ENCODE measurements at places on chromosomes 5 and 9.
A peak's percentile ranks its signal among the peaks of the same experiment; 100 is the strongest.

GRCh38 chr5:180647465-180647864 lies 1.9 kb downstream of the FLT4 start:
- DNase-seq: no peak

DNA sequence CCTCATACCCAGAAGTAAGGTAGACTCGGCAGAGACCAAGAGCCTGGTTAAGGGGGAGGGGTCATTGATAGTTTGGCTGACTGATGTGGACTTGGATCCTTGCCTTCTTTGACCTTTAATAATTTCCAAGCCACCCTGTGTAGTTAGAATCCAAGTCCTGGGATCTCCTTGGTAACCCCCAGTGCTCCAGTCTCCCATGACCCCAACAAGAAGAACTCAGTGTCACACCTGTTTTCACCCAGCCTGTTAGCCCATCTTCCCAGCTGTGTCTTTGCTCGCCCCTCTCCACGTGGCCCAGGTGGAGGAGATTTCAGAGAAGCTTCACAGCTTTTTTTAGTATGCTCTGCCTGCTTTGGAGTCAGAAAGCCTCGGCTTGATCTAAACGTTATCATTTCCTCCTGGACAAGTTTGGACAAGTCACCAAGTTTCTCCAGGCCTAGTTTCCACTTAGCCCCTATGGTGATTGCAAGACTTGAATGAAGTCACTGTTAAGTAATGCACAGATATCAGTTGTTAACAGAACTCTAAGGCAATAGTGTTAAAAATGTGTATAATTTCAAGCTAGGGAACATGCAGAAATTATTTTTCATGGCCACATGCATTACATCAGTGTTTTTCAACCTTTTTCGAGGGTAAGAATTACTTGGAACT lies 170.0 kb downstream of the TMEM38B start:
- no peak for DNase-seq

- DNase-seq: no peak
Observed at GRCh38 chr5:34496701-34497469, 159.2 kb upstream of the RAI14 start.

DNA sequence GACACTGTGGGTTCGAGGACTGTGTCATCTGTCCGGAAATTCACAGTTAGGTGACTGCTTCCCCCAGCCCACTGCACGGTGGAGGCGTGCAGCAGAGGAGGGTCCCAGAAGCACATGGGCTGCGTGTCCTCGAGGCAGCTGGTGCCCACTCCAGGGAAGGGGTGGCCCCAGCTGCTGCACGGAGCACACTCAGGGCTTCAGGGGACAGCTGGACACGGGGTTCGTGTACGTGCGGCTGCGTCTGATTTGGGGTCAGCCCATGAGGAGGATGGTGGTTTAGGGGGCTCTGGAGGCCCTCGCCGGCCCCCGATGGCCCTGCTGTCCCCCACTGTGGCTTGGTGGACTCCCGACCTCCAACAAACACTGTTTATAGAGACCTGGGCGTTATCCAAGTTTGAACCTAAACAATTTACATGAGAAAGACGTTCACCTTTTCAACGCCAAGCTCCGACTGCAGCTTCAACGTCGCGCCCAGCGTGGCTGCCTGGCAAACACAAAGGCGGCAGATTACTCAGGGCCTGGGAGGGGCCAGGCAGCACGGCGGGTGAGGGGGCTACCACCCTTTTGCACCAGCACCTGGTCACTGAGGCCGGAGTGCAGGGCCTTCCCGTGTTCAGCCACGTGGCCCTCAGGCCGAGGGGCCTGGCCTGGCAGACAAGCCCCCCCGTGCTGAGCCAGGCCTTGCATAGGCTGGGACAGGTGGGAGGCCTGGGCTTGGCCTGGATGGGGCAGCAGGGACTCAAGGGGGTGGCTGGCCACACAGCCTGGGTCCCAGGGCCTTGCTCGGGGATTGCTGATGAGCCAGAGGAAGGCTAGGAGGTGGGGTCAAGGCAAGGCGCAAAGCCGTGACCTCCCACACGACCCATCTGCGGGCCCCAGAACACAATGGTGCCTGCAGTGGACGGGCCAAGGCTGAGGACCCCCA lies 55.2 kb downstream of the EXD3 start:
- no peak for DNase-seq

DNA sequence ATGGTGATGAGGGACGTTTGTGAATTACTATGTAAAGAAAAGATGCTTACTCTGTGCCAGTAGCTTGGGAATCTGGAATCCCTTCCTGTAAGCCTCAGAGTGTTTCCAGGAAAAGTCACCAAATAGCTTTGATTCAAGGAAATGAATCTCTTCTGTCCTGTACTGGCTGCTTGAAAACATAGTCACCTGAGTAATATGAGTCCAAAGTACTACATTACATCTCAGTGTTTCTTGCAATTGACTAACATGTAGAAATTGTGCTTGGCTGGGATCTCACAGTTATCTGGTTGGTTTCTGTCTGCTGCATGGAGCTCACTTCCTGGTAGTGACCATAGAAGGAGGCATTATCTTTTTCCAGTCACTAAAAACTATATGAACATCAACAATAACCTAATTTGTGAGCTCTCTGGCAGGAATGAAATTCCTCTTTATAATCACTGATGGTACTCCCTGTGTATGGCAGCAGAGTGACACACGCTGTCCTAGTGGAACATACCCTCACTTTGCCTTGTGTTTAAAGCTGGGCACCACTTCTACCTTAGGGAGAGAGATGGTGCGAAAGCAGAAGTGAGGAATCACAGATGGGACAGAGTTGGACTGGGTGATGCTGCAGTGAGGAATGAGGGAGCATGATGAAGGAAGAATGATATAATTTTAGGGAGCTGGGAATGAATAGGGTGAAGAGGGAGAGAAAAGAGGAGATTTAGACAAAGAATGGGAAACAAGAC lies 568.5 kb downstream of the RAB3C start:
- no peak for DNase-seq

DNA sequence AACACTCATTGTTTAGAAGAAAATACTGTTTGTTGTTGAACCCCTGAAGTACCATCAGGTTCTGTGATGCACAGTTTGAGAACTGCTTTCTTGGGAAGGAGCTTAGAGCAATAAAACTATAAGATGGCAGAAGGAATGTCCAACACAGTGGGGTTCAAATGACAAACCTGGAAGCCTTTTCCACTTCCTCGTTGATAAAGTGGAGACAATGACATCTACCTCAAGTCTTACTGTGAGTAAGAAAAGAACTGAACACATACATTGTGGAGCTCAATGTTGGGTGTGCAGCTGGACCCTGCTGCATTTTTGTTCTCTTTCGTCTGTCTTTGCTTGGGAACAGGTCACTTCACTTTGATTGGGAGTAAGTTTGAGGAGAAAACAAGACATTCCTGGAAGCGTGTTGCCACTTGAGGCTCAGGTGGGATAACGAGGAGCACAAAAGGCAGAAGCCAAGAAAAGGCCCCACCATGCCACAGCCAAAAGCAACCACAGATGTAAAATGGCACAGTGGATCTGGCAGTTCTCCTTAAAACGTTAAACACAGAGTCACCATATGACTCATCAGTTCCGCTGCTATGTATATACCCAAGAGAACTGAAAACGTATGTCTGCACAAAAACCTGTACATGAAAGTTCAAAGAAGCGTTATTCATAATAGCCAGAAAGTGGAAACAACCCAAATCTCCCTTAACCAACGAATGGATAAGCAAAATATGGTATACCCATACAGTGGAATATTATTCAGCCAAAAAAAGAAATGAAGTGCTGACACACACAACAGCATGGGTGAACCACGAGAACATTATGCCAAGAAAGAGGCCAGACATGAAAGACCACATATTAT lies 42.9 kb upstream of the SUB1 start:
- no peak for DNase-seq

GRCh38 chr5:25005431-25005830 lies 360.7 kb upstream of the CDH10 start:
- DNase-seq: no peak

DNA sequence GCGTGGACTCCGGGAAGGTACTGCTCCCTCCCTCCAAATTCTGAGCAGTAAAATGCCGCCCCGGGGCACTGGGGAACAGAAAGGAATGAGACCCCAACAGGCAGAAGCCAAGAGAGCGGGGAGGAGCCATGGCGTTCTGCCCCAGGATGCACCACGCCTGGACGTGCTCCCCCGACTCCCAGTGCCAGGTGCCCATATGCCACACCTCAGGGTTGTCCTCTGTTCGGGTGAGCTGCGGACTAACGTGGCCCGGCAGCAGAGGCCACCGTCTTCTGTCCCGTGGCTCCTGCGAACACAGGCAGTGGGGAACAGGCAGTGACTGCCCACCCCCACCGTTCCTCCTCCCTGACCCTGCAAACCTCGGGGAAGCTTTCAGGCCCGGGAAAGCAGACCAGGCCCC lies 4.8 kb downstream of the SURF6 start:
- DNase-seq: no peak

DNA sequence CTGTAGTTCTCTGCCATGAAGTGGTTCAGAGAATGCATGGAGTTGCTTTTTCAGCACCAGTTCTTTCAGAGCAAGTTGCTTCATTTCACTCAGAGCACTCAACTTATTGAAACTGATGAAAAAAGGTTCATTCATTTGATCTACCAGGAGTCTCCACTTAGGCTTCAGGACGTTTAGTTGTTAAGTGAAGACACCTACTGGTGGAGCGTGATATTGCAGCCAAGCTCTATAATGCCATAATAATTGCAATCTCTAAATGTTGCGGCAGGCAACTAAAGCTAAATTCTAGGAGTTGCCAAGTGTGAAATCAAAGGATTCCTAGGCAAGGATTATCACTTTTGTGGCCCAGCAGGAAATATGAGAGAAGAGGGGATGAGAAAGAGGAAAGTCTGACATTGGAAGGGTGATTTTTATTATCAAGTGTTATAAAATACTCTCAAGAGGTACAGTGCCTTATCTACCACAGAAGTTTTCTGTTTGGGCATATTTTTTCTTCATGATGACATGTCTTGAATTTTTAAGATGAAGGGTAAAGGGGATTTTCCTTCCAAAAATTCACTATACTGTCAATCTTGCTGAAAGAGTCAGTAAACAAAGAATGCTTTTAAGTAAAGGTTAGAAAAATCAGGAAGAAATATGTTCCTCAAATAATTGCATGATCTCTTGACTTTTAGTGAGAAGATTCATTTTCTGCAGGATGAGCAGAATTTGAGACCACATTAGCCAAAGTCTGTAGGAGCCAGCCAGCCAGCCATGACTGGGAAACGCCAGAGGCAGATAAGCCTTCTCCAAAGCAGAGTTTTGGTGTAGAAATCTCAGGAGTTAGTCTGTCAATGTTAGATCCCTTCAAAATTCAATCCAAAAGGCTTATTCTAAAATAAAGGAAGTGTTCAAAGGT lies 83.4 kb downstream of the SH3PXD2B start:
- DNase-seq: no peak

- DNase-seq: peak; percentile 7
Observed at GRCh38 chr9:132849185-132849706, 28.8 kb downstream of the AK8 start.

DNA sequence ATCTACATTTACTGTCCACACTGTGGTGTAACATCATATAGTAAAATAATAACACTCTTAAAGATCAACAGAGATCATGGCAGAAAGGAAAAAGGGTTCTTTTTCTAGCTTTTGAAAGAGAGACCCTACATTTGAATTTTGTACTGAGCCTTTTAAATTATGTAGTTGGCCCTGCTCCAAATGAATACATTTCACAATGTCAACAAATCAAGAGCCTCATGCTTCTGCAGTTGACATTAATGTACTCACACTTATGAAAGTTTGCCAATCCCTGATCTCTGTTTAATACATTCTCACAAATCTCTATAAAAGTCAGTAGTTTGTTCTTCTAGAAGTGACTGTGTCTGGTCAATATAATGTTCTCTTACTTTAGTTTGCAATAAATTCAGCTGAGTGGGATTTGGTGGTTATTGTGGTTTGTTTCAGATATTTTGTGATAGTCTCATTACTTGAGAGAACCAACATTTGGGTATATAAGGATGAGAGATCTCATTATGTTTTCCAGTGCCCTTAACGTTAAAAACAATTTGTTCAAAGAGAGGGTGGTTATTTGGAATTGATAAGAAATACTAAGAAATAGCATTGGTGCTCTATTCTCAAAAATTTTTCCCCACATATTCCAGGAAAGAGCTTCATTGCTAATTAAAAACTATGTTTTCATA lies 277.8 kb upstream of the FTMT start:
- DNase-seq: no peak

DNA sequence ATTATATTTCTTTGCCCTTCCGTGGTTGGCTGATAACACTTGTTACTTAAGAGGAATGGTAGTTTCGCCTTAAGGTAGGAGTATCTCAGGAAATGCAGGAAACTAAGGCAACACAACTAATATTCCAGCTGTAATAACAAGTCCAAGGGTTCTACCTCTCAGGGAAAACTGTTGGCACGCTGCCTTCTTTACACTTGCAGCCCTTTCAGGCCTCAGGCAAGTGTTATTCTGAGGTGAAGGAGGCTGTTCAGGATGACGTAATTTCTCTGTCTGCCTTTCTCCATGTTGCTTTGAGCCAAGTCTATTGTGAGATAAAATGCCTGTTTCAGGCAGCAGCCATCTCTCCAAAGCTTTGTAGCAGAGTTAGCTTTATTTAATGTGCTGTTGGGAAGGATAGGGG lies 38.0 kb downstream of the VCAN start:
- no peak for DNase-seq

DNA sequence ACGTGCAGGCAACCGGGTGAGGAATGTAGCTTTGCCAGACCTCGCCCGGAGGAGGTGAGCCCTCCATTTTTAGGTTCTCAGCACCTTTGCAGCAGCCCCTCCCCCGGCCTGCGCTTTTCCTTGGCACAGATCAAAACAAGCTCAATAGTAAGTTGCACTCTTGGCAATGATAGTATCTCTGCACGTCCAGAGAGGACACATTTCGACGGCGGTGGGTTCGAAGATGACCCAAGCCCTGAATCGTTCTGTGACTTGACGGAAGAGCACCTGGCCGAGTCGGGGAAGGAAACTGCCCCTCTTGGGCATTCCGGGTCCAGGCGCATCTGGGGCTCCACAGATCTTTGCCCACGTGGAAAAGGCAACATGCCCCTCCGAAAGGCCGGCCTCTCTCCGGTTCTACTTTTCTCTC lies 904 bp downstream of the GDNF start:
- DNase-seq: no peak

- no peak for DNase-seq
Observed at GRCh38 chr5:116075191-116075831, 9.5 kb upstream of the COMMD10 start.
